Smooth muscle cell of trachea (primary cell): ENCODE measurements at places on chromosomes 13 and 19. TPM values are rescaled to one million over a fixed set of nuclear protein-coding genes. Genes with fewer than 3 reads are reported as not detected.

The LGALS7 gene
- total RNA-seq, result not detected in 2 replicates

The POSTN gene
- total RNA-seq, result 175 and 176 TPM in 2 replicates

The BABAM1 gene
- 97.9 and 121 TPM in 2 replicates for total RNA-seq

The RFX2 gene
- total RNA-seq, result 9.0 and 12.1 TPM in 2 replicates

The PLIN4 gene
- total RNA-seq, result 0.73 and 8.9 TPM in 2 replicates

The GPATCH1 gene
- total RNA-seq, result 7.3 and 9.2 TPM in 2 replicates

The CBLC gene
- not detected in 2 replicates for total RNA-seq

The CACNG6 gene
- total RNA-seq, result 0.33 TPM in 1 of 2 replicates, not detected in the other

The NAA16 gene
- 6.6 and 14.0 TPM in 2 replicates for total RNA-seq

The RSPH6A gene
- total RNA-seq, result 0.15 and 0.17 TPM in 2 replicates

The MISP gene
- total RNA-seq, result under 0.01 and 0.17 TPM in 2 replicates

The C19orf81 gene
- total RNA-seq, result not detected in 2 replicates

The ZNF626 gene
- total RNA-seq, result 13.7 and 14.7 TPM in 2 replicates

The MYO16 gene
- total RNA-seq, result 0.17 and 0.29 TPM in 2 replicates

The C1QTNF9B gene
- total RNA-seq, result 0.33 and 0.44 TPM in 2 replicates

The HIPK4 gene
- total RNA-seq, result 0.17 TPM in 1 of 2 replicates, not detected in the other
